ENCODE measurements at places on chromosomes 3 and 15.
A peak's percentile ranks its signal among the peaks of the same experiment; 100 is the strongest.

DNA sequence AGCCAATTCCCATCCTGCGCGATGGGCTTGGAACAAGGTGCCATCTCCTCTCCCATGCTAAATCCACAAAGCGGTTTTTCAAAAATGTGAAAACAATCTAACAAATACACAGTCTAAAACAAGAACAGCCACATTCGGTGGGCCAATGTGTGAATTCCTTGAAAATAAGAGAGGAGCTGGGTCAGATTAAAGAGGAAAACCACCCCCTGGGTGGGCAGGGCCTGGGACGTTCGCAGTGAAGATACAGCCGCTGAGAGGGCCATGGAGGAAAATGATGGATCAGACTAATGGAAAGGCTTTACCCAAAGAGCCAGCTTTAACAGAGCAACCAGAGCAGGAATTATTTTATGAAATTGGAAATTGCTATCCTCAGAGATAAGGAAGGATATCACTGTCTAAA lies 27.4 kb downstream of the PRR20G start:
- no peak for DNase-seq

DNA sequence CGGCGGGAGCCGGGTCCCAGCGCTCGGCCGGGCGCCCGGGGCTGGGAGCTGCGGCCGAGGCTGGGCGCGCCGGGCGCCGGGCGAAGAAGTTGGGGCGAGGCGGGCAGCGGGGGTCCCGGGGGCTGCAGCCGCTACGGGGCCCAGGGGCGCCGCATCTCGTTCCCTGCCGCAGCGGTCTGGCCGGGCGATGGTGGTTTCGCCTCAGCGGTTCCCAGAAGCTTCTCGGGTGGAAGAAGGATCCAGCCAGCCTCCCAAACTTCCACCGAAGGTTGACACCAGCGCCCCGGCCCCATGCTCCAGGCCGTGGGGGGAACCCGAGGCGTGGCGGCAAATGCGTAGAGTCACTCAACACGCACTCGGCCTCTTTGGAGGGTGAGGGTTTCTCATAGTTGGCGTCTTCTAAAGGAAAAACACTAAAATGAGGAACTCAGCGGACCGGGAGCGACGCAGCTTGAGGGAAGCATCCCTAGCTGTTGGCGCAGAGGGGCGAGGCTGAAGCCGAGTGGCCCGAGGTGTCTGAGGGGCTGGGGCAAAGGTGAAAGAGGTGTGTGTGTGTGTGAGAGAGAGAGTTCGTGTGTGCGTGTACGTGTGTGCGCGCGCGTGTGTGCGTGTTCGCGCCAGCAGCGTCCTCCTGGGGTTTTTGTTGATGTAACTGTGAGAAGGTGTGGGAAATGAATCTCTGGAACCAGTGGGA lies 940 bp downstream of the BOC start:
- no peak for DNase-seq

DNA sequence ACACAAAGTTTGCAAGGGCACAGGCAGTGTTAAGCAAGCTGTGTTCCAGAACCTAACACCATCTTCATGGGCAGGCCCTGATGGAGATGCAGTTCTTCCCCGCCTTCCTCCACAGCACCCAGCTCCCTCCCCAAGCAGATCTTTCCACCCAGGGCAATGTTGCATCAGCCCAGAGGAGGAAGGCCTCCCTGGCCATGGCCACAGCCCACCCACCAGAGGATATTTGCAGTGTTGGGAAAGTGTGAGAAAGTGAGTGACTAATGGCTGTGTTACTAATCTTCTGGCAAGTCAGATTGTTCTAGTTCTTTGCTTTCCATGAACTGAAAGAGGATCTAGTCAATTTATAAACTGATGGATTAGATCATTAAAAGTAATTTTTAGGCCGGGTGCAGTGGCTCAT lies 42.0 kb upstream of the ATP10A start:
- DNase-seq = no peak

DNA sequence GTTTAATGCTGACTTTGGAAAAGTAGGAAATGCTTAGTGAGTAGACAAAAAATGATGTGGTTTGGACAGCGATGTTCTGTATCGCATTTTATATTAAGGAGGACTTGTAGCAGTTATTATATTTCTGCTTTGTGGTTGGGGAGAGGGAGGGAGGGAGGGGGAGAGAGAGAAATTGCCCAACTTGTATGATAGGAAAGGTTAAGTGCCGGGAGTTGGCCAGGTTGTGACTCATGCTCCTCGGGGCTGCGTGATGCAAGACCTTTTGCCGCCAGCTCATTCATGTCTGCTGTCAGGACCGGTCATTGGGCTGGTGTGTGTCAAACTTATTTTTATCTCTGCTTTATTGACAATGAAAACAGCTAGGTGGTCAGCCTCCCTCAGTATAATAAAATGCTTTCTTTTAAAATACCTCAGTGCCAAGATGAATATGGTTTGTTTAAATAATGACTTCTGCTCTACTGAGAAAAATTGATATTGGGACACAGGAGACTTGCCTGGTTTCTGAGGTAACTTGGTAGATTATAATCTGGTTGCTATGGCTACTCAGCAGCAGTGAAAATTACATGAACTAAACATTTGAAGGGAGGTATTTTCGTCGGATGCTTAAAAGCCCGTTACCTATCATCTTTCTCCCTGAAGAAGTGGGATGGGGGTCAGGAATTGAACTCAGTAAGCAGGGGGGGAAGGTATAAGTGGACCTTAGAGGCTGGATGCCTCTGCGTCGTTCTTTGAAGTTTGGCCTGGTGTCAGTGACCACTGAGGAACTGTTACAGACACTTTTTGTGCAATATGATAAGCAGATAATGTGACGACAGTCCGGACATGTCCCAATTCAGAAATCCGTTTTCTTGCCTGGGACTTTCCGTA lies 90.7 kb downstream of the FNDC3B start:
- DNase-seq = peak; percentile 45

GRCh38 chr3:185042312-185043050 lies 110.4 kb downstream of the C3orf70 start:
- no peak for DNase-seq

- DNase-seq = no peak
Measured at GRCh38 chr15:25243800-25244097, 195.1 kb downstream of the UBE3A start.

- DNase-seq = no peak
Measured at GRCh38 chr3:69959581-69959980, 40.0 kb upstream of the SAMMSON start.

- DNase-seq = no peak
Measured at GRCh38 chr3:61452535-61453090, 108.8 kb upstream of the PTPRG start.

DNA sequence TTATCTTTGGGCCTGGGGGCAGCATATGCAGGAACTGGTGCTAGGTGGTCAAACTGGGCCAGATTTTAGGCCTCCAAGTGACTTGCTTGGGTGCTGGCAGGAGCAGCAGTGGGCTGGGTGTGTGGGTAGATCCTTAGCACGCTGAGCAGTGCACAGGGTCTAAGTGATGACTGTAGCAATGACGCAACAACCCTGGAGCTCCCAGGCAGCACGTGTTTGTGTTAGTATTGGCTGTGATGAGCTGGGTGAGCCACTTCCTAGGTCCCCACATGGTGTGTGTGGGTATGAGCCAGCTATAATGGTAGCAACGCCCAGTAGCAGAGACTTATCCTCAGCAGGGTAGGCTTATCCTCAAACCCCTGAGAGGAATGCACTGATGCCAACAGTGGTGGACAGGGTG lies 570.6 kb upstream of the ROBO1 start:
- no peak for DNase-seq

GRCh38 chr15:91706322-91707032 lies 147.0 kb upstream of the SLCO3A1 start:
- peak; percentile 65 for DNase-seq

DNA sequence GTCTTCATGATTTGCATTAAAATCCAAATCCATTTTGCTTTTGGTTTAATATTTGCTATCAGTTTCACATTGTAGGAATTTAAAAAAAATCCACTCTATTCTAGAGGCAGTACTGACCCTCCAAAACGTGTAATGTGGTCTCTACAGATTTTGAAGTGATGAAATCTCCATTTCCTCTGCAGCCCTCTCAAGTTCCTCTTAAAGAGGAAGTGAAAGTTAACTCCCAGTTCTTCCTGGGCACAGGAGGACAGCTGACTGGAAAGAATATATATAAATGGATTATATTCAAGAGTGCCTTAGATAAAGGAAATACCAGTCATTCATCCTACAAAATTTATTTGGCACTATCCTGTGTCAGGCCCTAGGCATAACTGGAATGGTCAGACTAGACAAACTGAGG lies 83.5 kb upstream of the PLCL2 start:
- DNase-seq = no peak

DNA sequence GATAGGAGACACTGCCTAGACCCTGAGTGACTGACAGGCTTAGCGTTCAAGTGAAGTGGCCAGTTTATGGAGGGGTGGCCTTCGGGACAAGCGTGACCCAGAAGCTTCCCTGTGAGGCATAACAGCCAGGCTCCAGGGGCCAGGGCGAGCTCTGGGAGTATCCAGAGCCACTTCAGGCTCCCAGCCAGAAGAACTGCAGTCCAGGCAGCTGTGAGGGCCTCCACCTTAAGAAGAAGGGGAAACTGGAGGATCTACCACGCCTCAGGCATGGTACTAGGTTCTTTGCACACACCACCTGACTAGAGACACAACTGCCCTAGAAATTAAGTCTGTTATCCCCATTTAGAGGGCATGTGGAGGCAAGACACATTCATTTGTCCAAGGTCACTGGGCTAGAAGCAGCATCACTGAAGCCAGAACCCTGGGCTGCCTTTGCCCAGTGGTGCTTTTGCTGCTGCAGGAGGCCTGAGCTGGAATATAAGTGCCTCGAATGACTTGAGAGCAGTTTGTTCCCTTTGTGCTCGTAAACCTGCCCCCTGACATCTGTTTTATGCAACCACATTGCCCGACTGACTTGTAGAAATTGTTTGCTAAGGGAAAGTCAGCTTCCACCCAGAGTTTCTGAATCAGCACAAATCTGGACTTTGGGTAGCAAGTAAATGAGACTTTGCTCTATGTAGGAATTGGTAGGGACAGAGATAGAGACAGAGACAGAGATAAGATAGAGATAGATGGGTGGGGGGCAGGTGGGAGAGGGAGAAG lies 23.3 kb downstream of the RASGRF1 start:
- no peak for DNase-seq

GRCh38 chr3:10779293-10779805 lies 36.7 kb upstream of the SLC6A11 start:
- DNase-seq = no peak

DNA sequence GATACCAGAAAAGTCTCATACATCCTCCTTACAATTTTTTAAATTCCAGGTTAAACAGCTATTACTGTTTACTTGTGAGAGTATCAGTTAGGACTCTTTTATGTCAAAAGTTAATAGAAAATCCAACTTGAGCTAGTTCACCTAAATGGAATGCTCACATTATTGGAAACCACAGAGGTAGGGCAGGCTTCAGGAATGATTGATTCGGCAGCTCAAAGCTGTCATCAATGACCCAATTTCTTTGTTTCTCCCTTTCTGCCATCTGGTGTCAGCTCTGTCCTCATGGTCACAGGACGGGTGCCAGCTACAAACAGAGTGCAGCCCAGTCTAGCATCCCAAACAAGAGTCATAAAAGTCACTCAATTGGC lies 32.2 kb downstream of the CFAP20DC start:
- no peak for DNase-seq

GRCh38 chr15:66573719-66574595 lies 8.2 kb upstream of the LCTL start:
- no peak for DNase-seq

DNA sequence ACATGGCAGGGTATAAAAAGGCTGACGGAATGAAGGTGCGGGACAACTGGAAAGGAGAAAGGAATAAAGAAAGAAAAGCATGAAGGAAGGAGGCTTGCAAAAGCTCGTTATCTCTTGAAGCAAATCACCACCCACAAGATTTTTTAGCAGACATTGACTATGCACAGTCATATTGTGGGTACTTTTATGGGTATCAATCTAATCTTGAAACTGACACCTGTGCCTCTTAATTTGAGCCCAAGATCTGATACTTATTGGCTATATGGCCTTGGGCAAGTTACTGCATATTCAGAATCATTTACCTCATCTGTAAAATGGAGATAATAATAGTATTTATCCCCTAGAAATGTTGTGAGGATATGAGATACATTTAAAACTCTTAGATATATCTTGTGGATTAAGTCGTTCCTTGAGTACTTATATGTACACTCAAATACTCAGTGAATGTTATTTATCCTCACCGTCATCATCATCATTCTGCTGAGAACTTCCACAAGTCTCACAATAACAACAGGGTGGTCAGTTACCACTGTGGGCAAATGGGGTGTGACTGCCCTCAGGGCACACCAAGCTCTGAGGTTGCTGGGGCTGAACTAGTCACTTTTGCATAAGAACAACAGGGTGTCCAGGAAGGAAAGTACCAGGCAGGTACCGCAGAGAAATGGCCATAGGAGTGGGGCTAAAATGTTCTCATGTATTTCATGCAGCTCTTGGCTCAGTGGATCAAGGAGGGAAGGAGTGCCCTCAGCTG lies 266.1 kb downstream of the SLC9A9 start:
- DNase-seq = no peak

GRCh38 chr3:121870717-121871116 lies 23.5 kb upstream of the SLC15A2 start:
- DNase-seq = no peak

- DNase-seq = no peak
Measured at GRCh38 chr3:123476967-123477750, 28.3 kb upstream of the ADCY5 start.

GRCh38 chr3:23115171-23115877 lies 87.8 kb upstream of the UBE2E2 start:
- DNase-seq = no peak

- no peak for DNase-seq
Measured at GRCh38 chr15:48802257-48802656, 8.6 kb downstream of the CEP152 start.

DNA sequence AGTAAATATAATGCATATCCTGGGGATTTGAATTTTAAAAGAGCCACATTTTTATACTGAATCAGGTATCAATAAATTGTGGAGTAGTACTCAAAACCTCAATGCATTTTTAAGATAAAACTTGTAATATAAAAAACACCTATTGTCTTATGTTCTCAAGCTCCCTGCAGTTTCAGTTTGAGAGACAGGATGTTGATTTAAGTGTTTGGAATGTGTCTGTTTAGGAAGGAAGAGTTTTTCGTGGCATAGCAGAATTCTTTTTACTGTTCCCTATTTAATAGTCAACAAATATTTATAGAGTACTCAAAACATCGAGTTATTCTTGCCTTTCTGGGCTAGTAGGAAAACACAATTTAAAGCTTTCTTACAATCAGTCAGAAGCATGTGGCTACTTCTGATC lies 146.1 kb upstream of the BCHE start:
- no peak for DNase-seq

- no peak for DNase-seq
Measured at GRCh38 chr3:116449546-116450350, 4.5 kb upstream of the LSAMP start.

- no peak for DNase-seq
Measured at GRCh38 chr3:42205800-42206514, 60.0 kb downstream of the CCK start.

- no peak for DNase-seq
Measured at GRCh38 chr15:93656041-93656440, 567.0 kb upstream of the RGMA start.

- no peak for DNase-seq
Measured at GRCh38 chr3:106193876-106194275, 325.1 kb upstream of the CBLB start.
